ENCODE measurements at places on chromosomes 4 and X.

DNA sequence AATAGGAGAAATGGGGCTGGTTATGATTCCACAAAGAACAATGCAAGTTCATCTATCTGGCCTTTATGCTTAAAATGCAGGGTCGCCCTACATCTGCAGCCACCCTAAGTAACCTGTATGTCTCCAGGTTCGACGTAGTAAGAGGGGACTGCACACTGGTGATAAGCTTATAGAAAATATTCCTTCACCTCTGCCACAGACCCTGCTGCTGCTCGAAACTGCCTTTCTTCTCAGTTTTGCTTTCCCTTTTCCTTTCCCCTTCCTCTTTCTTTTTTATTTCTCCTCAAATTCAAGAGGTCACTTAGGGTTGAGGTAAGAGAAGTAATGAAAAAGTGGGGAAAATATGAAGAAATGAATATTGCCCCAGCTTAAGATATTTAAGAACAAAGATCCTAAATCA, 123.5 kb downstream of the DCHS2 start:
- DNase-seq: no peak

GRCh38 chrX:65783746-65784145, 116.3 kb downstream of the MSN start:
- no peak for DNase-seq

- no peak for DNase-seq
These were observed 50.9 kb downstream of the SEL1L3 start for GRCh38 chr4:25811841-25812240.

- no peak for DNase-seq
These were observed 209.3 kb downstream of the UGT8 start for GRCh38 chr4:114807759-114808404.

All from stimulated activated CD8-positive, alpha-beta memory T cell treated with anti-CD3 and anti-CD28 coated beads, Interleukin-12 subunit alpha, Interleukin-12 subunit beta, amount 100 ng/mL, for 4 hours (primary cell).